ENCODE measurements at places on chromosomes 4 and X. TPM values are rescaled to one million over a fixed set of nuclear protein-coding genes. Genes with fewer than 3 reads are reported as not detected.

DNA sequence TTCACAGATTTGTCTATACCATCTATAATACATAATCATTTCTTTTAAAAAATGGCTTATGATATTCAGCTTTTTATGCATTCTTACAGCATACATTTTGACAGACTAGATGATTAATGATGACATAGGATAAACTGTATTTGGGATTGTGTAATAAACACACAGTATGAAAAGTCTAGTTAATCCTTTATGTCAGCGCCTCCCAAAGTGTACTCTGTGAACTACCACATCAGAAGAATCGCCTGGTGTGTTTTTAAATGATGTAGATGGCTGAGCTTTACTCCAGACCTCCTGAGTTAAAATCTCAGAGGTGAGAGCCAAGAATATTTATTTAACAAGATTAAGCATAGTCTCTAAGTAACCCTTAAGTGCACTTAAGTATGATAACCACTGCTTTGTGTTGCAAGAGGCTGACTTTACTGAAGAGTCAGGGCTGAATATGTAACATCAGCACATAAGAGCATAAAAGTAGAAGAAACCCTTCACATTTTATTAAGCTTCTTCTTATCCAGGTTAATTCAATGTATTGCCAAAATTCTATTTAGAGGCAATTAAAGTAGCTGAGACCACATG lies 104.2 kb downstream of the ANK2 start:
- DNase-seq: no peak

- DNase-seq: no peak
Observed at GRCh38 chr4:127327491-127327890, 305.3 kb upstream of the INTU start.

- DNase-seq: no peak
Observed at GRCh38 chrX:44203791-44204190, 139.7 kb downstream of the EFHC2 start.

Gene PTTG2
- total RNA-seq: 0.55 TPM

Gene ZDHHC15
- total RNA-seq: 2.8 TPM

Gene PROM1
- 3.5 TPM for total RNA-seq

GRCh38 chr4:137659431-137659830 lies 127.1 kb upstream of the PCDH18 start:
- no peak for DNase-seq

Gene FAM9B
- total RNA-seq: not detected

DNA sequence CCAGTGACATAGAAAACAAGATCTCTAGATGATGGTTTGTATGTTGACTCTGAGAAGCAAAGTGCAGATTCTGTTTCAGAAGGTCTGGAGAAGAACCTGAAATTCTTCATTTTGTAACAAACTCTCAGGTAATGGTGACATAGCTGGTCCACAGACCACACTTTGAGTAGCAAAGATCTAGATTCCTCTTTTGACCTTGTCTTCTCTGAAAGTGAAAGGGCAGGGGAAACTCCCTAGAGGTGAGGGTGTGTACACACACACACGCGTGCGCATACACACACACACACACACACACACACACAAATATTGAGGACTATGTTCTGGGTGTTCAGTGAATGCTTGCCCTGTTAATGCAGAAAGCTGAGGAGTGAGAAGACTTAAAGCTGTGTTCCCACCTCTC lies 110.1 kb downstream of the NHSL2 start:
- no peak for DNase-seq

Gene NAT8L
- total RNA-seq: 0.90 TPM

- no peak for DNase-seq
Observed at GRCh38 chr4:79248610-79249009, 77.3 kb downstream of the NAA11 start.

DNA sequence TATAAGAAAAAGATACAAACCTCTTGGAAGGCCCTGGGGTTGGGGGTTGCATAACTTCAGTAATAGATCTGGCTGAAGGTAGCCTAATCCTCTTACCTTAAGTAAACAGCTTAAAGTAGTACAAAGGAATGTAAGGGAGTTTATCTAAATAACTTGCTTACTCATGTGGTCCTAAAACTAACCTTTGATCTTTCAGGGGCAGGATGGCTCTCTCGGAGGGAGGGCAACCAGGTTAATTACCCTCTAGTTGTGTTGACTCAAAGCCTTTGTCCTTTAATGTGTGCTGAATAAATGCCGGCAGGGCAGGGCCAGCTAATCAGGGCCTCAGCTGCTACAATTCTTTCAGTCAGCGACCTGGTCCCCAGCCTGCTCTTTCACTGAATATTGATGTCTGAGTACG lies 822.0 kb upstream of the SLIT2 start:
- DNase-seq: no peak

DNA sequence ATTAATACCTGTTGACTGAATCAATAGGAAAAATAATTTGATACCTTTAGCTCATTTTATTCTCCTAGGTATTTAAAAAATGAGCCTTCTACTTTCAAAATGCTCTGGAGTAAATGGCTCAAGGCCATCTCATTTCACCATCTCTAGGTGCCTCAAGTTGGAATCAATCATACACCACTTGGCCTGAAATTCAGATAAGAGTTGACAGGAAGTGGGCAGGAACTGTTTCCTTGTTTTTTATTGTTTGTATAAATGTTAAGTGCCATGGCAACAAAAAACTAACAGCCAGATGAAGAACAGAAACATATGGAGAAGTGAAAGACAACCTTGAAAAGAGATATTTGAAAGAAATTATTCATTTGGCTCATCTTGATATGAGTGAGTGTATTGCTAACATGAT lies 12.4 kb downstream of the LIMCH1 start:
- no peak for DNase-seq

Measured in heart right ventricle (tissue), 16 donors.